GDM1 (cell line): ENCODE measurements at places on chromosomes 6 and 20.

DNA sequence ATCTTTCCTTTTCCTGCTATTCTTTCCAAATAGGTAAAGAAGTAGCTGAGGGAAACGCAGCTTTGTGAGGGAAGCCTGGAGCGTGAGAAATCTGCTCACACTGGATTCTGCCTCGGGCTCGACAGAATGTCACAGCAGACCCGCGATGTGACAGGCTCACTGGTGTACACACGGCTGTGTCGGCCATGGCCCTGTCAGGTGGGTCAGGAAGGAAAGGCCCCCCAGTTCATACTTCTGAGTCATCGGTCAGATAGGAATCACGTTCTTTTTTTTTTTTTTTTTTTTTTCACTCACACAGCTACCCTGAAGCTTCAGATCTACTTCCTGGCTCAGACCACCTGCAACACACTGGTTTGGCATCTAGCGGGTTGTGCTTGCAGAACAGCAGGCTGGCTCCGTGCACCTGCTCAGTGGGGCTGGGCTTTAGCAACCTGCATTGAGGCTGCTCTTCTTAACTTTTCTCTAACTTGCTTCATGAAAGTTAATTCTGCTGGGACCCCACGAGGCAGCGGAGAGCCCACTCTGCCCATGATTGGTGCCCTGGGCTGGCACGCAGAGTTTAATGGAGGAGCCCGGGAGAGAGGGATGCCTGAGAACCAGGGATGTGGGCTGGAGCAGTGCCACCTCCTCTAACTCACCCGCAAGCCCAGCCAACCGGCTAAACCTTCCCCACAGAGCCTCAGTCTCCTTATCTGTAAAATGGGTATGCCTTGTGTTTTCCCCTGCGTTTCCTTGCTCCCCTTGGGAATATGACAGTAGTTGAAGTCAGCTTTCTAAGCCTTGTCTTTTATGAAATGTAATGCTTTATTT lies 61.5 kb upstream of the FNDC1 start:
- DNase-seq = no peak

GRCh38 chr20:19110881-19111460 lies 101.5 kb upstream of the SLC24A3 start:
- no peak for DNase-seq

DNA sequence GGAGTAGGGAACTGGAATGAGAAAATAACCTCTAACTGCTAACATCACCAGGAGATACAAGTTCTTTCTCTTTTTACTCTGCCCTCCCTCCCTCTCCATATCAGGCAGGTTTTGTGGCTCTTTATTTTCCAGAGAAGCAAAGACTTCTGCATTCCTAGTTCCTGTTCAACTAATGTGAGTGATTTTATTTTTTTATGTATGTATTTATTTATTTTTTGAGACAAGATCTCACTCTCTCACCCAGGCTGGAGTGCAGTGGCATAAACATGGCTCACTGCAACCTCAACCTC lies 6.0 kb upstream of the IER3 start:
- no peak for DNase-seq

- no peak for DNase-seq
Measured at GRCh38 chr6:28333599-28334018, 2.3 kb downstream of the ZSCAN31 start.

DNA sequence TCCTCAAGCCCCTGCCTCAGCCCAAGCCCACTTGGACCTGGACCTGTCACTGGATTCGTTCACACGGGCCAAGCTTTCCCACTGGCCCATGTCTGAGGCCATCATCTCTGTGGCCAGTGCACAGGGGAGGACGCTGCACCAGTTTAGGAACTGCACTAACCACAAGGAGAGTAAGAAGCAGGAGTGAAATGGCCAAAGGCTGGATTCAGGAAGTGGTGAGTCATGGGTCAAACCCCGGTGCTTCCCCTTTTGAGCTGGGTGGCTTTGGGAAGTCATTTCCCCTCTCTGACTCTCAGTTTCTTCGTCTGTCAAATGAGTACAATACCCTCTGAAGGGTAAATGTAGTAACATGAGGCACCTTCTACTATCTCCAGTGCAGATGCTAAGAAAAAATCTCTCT lies 87.9 kb downstream of the CD40 start:
- DNase-seq = peak; percentile 70

DNA sequence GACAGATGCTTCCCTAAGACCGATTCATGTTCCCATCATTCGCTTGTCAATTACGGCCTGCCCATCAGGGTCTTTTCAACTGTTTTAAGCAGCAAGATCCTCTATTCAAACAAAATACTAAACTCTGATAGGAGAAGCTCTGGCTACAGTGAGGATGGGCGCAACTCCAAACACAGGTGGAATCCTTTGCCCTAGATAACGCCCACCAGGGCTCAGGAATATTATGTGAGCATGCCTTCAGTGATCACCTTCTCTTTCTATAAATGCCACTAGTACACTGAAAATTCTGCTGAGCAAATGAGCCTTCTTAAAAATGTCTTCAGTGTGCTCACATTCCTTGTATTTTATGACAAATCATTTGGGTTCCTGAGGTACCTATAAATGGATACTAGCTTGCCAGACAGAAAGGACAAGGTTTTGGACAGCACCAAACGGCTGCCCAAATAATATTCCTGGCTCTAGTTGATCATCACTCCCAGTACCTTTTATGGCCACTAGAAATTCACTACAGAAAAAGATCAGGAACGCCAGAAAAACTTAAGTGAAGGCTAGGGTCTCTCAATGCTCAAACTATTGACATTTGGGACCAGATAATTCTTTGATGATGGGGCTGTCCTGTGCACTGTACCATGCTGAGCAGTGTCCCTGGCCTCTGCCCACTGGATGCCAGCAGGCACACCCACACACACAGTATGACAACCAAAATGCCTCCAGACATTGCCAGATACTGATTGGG lies 13.1 kb downstream of the ZNF217 start:
- no peak for DNase-seq

DNA sequence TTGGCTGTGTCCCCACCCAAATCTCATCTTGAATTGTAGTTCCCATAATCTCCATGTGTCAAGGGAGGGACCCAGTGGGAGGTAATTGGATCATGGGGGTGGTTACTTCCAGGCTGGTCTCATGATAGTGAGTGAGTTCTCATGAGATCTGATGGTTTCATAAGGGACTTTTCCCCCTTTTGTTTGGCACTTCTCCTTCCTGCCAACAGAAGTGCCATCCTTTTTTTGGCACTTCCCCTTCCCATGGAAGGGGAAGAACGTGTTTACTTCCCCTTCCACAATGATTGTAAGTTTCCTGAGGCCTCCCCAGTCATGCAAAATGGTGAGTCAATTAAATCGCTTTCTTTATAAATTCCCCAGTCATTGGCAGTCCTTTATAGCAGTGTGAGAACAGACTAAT lies 18.0 kb upstream of the PI3 start:
- DNase-seq = no peak

DNA sequence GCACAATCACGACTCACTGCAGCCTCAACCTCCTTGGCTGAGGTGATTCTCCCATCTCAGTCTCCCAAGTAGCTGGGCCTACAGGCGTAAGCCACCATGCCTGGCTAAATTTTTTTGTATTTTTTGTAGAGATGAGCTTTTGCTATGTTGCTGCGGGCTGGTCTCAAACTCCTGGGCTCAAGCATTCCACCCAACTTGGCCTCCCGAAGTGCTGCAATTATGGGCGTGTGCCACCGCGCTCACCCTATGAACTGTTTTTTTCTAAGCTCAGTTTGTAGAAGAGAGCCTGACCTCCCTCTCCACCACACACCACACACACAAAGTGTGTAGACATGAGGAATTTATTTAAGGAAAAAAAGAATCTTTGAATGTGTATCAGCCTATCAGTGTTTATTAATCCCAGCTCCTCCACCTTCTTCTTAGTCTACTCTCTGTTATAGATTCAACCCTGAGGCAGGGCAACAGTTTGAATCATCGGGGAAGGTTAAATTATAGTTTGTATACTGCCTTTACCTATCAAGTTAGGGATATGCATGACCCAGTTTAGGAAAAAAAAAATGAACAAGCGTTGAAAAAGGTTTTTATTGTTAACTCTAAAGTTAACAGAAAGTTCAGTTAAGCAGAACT lies 74.1 kb downstream of the PLEKHG1 start:
- no peak for DNase-seq

GRCh38 chr6:116941727-116942126 lies 64.7 kb downstream of the RFX6 start:
- DNase-seq = no peak

- DNase-seq = no peak
Measured at GRCh38 chr6:134416418-134417154, 98.7 kb upstream of the SGK1 start.

- DNase-seq = no peak
Measured at GRCh38 chr6:1856381-1856780, 246.7 kb downstream of the FOXC1 start.
